ENCODE measurements at places on chromosomes 2 and 18.

- DNase-seq, result no peak
Measured at GRCh38 chr2:211144078-211144477, 587.7 kb downstream of the CPS1 start.

GRCh38 chr2:101106453-101107181 lies 44.6 kb downstream of the TBC1D8 start:
- DNase-seq, result no peak

- DNase-seq, result no peak
Measured at GRCh38 chr2:218895759-218896500, 15.3 kb downstream of the WNT10A start.

DNA sequence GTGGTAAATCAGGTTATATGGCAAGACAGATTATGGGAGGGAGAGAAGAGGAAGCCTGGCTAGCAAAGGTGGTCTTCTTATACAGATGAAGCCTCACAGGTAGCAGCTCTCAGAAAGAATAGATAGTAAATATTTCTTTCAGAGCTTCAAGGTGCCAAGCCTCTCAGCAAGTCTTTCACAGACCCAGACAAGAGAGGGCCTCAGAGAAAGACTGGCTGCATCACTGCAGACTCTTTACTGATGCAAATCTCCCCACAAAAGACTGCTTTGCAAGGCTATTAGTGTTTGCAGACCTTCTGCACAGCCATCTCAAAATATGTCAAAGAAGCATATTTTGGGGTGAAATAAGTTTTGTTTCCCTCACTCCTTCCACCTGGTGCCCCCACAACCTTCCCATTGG lies 372.4 kb upstream of the RND3 start:
- no peak for DNase-seq

- DNase-seq, result no peak
Measured at GRCh38 chr2:47675196-47675825, 107.6 kb upstream of the MSH6 start.

DNA sequence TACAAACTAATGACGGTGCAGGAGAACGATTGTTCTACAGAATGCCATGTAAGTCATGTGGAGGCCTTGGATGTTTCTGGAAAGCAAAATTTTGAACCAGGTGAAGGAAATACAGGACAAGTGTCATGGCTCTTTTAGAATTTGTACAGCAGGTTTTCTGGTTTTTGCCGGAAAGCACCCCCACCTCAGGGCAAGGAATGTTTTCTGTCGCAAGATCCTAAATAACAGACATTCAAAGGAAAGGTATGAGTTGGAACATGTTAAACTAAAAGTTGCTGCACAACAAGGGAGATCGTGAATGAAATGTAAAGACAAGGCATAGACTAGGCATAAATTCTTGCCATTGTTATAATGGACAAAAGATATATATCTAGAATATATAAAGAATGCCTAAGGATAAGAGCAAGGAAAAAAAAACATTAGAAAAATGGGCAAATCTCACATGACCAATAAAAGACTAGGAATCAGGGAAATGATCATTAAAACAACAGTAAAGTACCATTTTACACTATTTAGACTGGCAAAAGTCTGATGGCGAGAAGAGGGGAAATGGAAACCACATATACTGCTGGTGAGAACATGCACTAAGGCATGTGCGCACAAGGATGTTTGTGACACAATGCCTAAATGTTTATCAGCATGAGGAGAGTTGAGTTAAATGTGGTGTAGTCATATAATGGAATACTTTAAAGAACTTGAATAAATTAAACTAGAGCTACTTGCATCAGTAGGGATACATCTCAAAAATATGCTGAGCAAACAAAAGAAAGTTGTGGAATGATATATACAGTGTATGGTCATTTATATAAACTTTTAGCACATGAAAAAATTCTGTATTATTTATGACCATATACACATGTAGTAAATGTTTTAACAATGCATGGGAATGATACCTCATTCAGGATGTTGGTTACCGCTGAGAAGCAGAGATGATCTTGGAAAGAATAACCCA lies 127.0 kb downstream of the EML6 start:
- DNase-seq, result no peak

DNA sequence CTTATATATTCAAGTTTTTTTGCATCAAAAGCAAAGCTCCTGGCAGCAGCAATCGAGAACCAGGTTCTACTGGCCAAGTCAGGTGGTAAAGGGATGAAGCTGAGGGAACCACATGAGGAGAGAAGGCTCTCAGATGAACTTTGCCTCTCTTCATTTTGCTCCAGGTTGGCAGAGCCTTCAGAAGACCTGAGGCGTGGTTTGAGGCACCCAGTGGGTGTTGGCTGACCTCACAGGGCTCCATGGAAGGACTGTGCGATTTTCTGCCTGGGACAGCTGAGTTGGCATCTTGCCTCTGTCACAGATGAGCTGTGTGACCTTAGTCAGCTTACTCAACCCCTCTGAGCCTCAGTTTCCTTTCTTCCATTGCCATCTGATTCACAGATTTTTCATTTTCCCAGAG lies 89.0 kb downstream of the INSIG2 start:
- DNase-seq, result peak; percentile 27

- DNase-seq, result no peak
Measured at GRCh38 chr2:3505771-3506170, 13.6 kb downstream of the ADI1 start.

GRCh38 chr18:62999392-62999791 lies 284.1 kb downstream of the PHLPP1 start:
- no peak for DNase-seq

DNA sequence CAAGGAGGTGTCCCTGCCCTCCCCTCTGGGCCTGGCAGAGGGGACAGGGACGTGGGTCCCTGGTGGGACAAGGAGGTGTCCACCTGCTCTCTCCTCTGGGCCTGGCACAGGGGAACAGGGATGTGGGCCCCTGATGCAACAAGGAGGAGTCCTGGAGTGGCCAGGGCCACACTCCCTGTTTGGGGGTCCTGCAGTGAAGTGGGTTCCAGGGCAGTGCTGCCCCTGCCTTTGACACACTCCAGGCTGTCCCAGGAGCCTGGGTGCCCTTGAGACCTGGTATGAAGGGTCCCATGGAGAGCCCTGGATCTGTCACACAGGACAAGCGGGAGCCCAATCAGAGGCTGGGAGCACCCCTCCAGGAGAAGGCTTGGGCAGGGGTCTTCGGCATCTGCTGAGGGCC lies 75.8 kb upstream of the GPC1 start:
- DNase-seq, result no peak

DNA sequence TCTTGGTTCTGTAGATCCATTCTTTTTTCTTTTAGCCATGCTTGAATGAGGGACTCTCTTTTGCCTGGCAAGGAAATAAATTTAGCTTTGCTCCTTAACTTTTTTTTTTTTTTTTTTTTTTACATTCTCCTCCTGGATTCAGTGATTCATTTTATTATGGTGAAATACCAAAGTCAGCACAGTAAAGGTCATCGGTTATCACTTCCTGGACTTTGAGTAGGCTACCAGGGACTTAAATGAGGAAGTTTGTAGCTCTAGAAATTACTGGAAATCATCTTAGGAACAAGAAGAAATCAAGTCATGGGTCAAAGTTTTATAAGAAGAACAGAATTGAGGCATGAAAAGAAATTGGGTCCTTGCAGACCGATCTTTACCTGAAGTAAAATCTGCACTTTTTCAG lies 75.0 kb downstream of the SOCS6 start:
- DNase-seq, result no peak

DNA sequence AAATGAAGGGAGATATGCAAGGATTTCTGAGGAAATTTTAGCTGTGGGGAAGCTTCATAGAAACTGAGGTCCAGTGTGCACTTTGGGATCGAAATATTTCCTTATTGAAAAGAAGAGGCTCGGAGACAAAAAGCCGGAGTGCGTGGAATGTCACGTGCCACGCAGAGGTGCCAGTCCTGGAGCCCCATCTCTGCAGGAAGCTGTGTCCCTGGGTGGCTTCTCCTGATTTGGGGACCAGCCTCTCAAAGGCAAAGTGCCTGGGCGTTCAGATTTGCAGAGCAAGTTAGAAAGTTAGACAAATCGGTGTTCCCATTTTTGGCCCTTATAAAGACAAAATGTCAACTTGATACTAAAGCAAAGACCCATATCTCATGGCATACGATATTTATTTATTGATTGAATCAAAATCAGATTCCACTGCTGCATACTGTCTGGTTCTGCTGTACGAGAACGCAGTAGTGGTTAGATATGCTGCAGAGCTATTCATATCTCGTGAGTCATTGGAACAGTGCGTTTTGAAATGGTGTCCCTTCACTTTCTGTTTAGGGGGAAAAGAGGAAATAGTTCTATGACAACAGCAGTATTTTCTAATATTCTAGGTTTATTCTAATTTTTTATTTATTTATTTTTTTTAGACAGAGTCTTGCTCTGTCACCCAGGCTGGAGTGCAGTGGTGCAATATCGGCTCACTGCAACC lies 9.1 kb upstream of the ATG16L1 start:
- DNase-seq, result no peak

DNA sequence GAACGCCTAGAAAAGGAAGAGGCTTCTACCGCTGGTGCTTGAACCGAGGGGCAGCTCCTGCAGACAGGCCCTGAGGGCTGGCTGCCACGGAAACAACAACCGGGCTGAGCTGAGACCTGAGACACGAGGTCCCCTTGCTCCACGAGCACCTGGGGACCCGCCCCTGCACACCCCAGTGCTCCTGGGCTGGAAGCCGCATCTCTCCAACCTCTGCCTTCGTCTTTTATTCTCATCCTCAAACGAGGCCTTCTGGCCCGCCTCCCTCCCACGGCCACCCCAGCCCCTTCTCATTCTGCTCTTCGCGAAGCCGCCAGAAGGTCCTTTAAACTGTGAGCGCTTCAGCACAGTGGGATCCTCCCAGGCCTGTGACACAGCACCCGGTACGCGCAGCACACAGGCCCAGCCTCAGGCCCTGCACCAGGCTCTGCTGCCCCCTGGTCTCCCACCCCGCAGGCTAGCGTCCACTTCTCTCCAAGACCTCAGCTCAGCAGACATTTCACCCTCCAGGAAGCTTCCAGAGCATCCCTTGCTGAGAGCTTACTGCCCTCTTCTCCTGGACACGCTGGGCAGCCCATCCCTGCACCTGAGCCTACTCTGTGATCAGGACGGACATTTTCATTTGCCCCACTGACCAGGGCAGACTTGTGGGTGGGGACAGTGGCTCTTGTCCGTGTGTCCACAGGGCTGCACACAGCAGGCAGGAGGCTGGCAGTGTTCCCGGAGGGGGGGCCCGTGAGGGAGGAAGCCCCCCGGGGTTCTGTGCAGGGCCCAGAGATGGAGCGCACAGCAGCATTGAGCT lies 149.7 kb downstream of the PXDN start:
- no peak for DNase-seq

DNA sequence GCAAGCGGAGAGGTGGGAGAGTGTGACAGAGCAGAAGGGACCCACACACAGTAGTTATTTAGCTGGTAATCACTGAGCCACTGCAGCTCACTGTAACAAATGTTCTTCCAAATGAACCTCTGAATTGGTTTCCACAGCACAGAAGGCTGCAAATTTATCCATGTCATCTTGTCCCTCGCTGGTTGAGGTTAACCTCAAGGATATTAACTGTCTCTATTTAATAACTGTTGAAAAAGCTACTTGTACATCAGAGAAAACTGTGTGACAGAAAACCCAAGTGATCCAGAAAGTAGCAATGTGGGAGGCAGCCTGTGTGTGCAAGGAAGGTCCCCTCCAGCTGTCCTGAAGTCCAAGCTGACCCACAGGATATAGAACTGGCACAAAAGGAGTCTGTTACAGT lies 153.6 kb downstream of the DSEL start:
- DNase-seq, result no peak

- DNase-seq, result no peak
Measured at GRCh38 chr2:72148837-72149555, 1.3 kb upstream of the CYP26B1 start.

DNA sequence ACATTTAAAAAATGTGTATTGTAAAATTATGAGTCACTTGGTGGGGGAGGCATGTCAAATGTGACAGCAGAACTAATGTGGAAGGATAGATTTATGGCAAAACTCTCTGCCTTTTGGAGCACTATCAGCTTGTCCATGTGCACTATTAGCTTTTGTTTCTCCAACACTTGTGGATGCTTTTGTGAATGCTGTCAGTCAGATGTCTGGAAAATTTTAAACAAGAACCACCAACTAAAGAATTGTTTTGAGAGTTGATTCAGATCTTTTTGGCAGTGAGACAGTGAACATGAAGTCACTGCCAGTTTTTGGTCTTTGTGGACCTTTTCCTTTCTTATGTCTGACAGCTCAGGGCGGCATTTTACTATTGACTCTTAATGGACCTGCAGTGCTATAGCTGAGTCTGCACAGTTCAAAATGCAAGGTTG lies 72.4 kb downstream of the KIAA1328 start:
- no peak for DNase-seq

- no peak for DNase-seq
Measured at GRCh38 chr18:51066273-51066672, 36.3 kb downstream of the SMAD4 start.

- no peak for DNase-seq
Measured at GRCh38 chr2:149768320-149768799, 180.8 kb upstream of the MMADHC start.

DNA sequence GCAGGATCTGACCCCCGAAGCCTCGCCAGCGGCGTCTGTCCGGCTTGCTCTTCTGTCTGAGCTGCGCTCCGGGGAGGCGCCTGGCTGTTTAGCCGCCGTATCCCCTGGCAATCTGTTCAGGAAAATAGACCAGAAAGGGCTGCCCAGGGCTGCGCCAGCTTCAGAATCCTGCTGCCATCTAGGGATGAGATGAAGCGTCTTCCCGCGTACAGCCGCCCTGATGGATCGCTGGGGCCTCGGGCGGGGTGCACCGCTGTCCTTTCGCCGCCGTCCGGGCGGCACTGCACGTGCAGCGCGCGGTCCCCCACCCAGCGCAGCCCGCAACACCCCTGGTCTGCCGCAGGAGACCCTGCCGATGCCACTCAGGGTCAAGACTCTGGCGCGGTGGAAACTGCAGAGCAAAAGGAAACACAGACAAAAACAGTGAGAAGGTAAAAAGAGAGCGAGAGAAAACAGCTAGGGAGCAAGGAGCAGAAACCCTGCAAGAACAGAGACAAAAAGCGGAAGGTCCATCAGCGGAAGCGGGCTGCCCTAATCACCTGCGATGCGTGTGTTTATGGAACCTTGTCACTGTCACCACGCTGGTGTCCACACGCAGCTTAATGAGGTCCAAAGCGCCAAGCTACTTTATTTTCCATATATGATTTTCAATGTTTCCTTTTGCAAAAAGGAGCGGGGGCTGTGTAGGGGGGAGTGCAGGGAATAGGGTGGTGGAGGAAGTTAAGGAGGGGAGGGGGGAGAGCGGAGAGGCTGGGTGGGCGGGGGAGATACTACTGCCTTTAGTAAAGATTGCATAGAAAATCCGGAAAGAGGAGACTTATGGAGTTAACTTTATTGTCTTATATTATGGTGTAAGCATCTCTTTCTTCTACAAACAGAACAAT lies 2113.3 kb upstream of the PIK3C3 start:
- DNase-seq, result no peak
